ENCODE measurements at places on chromosomes 2 and 18.

- DNase-seq, result no peak
Measured at GRCh38 chr2:216740557-216741222, 45.3 kb upstream of the IGFBP5 start.

DNA sequence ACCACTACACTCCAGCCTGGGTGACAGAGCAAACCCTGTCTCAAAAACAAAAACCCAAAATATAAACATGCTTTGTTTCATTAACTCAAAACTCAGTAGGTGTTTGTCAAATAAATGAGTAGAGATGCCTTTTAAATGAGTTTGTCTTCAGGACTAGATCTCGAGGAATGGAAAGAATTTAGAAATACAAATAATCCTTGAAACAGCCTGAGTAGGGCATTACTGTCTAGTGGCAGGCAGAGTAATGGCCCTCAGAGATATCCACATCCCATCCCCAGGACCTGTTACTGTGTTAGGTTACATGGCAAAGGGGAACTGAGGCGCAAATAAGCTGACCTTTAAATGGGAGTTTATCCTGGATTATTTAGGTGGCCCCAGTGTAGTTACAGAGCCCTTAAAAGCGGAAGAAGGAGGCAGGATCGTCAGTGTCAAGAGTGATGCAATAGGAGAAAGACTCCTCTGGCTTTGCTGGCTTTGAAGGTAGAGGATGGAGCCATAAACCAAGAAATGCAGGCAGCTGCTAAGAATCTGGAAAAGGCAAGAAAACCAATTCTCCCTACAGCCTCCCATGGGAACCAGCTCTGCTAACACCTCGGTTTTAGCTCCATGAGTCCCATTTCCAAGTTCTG, 63.0 kb downstream of the CABLES1 start:
- DNase-seq, result no peak

DNA sequence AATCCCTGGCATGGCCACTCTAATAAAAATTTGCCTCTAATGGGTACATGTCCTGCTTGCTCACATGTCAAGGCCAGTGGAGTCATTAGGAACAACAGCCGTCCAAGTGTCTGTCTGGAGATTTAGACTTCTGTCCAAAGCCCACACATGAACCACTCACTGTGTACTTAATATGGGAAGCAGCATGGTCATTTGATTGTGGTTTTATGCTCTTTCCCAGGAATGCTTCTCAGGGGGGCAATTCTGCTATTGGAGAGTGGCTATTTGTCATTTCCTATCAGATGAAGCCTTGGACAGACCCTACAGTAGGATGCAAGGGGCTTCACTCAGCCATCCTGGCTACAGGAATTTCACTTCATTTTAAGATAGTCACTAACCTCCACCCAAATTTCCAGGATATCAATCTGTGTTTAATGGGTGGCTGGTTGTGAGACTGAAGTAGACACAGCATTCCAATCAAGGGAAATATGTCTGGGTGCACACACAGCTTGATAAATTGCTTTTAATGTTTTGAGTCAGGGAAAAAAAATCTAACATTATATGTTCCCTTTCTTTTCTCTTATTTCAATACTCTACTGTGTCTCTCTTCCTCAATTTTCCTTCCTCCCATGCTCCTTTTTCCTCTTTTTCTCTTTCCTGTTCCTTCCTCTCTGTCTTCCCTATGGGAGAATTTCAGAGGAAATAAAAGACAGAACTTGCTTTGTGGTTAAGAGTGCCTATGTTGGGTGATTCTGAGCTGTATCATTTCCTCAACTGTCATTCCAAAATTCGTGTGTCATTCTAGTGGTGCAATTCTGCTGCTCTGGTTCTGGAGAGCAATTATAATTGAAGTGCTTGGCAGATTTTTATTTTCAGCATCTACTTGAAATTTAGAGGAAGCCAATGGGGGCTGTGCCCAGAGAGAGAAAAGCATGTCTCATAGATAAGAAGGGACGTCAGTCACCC, 320.1 kb downstream of the OSR1 start:
- DNase-seq, result no peak

DNA sequence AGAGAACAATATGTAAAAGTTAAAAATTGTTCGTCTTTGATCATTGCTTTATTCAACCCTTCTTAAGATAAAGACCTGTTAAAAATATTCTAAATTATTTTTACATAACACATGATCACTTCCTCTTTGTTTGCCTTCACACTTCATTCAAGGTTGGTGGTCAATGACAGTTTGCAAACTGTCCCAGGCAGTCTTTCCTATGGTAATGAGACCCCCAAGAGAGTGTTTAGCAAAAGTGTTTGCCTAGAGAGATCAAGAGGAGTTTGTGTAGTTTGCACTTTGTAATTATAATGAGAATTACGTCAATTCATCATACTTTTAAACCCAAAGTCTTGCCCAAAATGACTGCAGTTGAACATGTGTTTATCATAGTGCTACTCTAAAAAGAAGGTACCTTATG, 77.2 kb upstream of the ABCA12 start:
- no peak for DNase-seq

DNA sequence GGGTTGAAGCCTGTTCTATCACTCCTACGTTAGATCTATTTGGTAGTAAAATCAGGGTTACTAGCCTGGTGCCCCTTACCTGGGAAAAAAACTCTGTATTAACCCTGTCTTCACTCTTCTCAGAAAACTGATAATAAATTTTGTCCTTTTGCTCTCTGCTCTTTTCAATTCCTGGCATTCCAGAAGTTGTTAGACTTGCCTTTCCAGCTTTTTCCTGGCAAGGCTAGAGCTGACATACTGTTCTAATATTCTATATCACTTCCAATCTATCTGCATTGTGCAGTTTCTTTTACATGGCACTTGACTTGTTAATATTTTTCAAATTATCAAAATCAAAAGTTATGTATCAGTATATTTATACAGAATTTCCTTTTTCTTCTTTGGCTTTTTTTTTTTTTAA, 162.2 kb downstream of the FIGN start:
- no peak for DNase-seq

- DNase-seq, result no peak
Measured at GRCh38 chr18:8962855-8963635, 139.5 kb upstream of the NDUFV2 start.

DNA sequence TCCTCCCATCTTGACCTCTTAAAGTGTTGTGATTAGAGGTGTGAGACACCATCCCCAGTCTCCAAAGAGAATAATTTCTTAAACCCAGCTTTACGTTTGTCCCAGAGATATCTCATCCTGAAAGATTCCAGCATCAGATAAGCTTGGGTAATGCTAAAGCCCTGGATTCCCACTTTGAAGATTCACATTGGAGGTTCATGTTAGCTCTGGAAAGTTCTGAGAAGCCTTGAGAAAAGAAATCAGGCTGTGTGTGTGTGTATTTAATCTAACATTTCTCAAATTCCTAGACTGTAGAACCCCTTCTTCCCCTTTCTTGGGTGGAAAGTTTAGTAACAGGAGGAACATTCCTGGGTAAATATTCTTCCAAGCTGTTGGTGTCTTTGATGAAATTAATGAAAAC, 18.0 kb downstream of the ZNF532 start:
- DNase-seq, result no peak

DNA sequence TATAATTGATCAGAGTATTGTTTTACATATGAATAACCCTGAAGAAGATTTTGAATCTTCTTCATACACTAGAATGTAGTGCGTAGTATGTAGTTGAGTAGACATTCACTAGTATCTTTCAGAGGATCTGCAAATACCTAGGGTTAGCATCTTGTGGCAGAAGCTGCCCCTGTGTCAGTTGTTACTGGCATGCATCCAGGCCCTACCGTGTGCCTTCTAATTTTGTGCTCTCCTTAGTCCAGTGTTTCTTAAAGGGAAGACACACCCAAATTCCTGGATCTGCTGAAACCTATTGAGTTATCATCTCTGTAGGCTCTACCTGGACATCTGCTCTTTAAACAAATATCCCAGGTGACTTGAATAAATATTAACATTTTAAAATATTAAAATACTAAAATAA, 99.7 kb upstream of the SERTAD2 start:
- DNase-seq, result no peak

DNA sequence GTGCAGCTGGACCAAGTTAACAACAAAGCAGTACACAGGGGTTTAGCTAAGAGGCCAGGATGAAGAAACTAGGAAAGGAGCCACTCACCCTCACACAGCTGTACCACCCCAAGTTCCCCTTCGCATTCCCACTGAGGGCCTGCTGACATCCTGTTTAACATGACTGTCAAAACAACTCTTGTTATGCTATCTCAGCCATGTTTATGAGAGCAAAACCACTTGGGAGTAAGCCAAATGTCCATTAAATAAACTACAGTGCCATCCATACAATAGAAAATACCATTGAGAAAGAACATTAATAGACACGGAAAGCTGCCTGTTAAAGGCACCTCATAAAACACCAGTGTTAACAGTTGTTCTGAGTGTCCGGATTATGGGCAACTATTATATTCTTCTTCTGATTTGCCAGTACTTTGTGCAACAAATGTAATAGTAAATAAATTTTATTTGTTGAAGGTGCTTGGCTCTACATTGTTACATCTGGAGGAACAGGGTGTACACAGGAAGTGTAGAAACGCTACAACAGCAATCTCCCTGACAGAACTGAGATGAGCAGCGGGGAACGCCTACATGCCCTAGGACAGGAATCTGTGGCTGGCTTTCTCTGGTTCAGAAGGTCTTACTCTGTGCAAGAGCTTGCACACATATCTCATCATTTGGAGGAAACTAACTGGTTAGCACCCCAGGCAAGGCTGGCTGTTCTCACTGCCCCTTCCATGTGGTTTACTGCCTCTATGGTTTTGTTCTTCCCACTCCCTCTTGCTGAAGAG, 85.6 kb downstream of the EHD3 start:
- DNase-seq, result no peak

DNA sequence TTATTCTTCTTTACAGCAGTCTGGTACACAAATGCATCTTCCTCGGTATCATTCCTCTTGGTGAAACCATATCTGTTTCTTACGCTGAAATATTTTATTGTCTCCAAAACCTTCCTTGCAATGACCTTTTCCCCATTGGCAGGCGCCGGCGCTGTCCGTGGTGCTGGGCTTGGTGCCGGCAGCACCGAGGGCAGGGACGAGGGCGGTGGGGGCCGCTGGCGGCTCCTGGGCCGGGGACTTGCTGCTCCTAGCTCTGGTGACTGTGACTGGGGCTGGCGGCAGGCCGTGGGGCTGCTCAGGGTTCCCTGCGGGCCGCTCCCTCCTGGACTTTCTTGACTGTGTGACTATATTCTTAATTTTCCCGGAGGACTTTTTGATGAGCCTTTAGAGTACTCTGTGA, 72.5 kb downstream of the GPR39 start:
- DNase-seq, result no peak

GRCh38 chr2:95044601-95045000, 19.1 kb downstream of the MAL start:
- no peak for DNase-seq

DNA sequence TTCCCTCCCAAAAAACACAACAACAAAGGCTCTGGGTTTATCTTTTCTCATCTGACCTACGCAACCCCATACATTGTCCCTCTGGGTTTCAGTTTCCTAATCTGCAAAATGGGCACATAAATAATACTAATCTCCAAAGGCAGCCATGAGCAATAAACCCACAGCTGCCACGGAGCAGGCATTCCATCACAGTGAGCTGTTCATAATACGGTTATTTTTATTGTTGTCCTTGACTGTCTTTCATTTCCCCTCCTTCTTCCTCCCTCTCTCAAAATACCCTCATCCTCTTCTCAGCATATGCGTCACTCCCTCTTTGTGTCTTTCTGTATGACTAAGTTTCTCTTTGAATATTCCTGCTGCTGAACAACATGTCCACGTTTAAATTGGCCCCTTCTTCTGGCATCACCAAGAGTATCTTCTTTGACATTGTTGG, 129.8 kb upstream of the CAB39 start:
- no peak for DNase-seq

- peak; percentile 36 for DNase-seq
Measured at GRCh38 chr2:71510196-71510807, 56.9 kb downstream of the DYSF start.

DNA sequence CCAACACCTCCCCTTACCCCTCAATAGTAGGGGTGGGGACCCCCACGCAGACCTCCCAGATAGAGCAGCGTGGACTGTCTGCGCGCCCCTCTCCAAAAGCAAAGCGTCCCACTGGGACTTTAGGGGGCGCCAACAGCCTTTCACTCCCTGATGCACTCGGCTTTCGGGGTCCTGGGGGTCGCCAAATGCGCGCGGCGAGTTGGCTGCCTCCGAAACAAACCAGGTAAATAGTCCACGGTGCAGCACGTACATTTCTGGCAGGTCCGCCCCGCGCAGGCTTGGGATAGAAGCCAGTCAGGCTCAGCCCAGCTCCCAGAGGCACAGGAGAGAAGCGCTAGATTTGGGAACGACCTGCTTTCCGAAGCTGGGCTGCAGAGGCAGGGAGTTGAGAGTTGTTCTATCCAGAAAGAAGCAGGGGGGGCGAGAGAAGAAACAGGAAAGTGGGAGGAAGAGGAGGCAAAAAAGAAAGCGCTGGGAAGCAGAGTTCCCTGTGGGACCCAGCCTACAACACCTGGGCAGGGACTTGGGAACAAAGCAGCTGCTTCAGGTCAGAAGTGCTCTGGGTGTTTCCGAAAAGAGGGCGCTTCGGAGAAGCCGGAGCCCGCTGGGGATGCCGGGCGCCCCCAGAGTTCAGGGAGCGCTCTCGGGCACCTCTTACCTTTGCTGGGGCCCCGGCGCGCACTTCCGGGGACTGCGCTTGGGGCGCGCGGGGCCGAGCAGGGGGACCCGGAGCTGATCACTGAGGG, 544 bp downstream of the EVA1A start:
- DNase-seq, result no peak

DNA sequence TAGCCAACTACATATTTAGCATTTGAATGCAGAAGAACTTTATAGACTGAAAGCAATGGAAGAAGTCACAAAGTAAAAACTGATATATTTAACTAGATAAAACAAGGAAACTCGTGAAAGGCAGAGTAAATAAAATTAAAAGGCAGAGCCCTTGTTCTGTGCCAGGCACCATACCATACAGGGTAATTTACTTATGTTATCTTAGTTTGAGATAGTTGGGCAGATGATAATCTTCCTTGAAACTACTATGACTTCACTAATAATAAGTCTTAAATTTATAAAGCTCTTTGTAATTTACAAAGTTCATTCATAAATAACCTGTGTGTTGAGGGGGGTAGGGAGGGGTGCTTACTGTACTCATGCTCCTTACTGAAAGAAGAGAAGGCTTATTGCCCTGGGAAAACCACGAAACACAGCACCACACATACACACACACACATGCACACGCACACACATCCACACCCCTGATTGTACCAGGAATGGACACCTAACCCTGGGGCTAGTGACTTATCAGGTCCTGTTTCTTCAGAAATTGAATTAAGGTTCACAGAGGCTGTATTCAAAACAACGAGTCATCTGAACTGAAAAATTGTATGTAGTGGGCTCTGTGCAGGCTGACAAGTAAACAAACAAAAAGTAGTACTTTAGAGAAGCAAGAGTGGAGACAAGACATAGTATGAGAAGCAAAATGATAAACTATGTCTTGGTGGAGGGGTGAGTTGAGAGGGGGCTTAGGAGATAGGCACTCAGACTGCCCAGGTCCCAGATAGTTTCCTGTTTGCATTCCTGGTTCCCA, 38.1 kb downstream of the AGFG1 start:
- no peak for DNase-seq

GRCh38 chr2:74188018-74188601, 9.4 kb upstream of the MOB1A start:
- DNase-seq, result no peak

GRCh38 chr2:177478029-177478428, 85.5 kb downstream of the AGPS start:
- no peak for DNase-seq

All from activated T-helper 1 cell treated with anti-CD3 and anti-CD28 coated beads, Interleukin-2, amount 50 U/mL, for 16 hours (primary cell).